ENCODE measurements at places on chromosomes 3 and 15.
A peak's percentile ranks its signal among the peaks of the same experiment; 100 is the strongest.

DNA sequence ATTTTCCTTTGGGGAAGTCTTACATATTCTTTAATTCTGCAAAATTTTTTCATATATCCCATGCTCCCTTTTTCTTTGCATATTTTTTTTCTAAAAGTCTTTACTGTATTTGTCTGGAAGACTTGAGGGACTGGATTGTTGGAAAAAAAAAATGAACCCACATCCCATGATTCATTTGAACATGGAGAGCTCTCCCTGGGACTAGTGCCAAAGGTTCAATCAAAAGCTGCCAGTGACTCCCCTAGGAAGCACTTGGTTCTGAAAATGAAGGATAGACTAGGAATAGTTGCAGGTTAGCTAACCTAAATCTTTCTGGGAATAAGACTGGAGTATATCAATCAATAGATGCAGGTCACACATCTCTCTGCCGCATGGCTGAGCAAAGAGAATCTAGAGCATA is 16.4 kb upstream of the BNC1 start:
- DNase-seq: peak; percentile 87

GRCh38 chr3:13440204-13440817 is 20.2 kb upstream of the NUP210 start:
- DNase-seq: peak; percentile 45

DNA sequence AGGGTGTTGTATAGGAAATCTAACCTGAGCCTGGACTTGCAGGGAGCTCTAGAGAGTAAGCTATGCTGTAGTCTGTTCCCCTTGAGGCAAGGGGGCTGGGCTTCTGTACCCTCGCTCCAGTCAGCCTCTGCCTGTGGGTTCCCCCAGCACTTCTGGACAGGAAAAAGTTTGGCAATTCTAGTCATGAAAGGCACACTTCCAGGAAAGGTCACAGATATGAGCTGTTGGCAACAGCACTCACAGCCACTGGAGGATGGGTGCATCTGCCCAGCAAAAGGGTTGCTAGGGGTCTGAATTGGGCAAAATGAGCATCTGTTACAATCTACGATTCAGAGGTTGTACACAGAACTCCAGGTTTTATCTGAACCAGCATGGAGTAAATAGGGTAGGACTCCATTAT is 281.2 kb downstream of the ERC2 start:
- DNase-seq: no peak

DNA sequence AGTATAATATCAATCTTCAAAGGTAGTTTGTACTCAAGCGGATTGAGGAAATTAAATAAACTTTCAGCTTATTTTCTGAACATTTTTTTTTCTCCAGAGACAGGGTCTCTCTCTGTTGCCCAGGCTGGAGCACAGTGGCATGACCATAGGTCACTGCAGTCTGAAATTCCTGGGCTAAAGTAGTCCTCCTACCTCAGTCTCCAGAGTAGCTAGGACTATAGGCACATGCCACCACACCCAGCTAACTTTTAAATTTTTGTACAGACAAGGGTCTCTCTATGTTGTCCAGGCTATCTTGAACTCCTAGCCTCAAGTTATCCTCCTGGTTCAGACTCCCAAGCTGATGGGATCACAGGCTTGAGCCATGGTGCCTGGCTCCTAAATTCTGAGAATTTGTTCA is 97.1 kb downstream of the FAIM start:
- no peak for DNase-seq

GRCh38 chr3:154089421-154090420 is 31.5 kb upstream of the ARHGEF26 start:
- peak; percentile 83 for DNase-seq

DNA sequence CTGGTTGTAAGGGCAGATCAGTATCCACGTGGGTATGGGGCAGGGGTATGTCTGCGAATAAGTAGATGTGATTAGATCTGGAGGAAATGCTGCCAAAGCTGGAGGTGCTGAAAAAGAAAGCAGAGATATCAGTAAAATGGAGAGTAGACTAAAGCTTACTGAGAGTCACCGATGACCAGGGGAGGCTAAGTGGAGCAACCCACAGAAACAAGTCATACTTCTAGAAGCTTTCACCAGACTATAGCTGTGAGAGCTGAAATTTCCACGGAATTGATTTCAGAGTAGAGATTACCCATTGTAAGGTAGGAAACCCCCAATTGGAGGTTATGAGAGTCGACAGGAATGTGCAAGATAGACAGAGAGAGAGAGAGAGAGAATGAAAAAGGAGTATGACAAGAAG is 27.5 kb downstream of the ONECUT1 start:
- DNase-seq: no peak

DNA sequence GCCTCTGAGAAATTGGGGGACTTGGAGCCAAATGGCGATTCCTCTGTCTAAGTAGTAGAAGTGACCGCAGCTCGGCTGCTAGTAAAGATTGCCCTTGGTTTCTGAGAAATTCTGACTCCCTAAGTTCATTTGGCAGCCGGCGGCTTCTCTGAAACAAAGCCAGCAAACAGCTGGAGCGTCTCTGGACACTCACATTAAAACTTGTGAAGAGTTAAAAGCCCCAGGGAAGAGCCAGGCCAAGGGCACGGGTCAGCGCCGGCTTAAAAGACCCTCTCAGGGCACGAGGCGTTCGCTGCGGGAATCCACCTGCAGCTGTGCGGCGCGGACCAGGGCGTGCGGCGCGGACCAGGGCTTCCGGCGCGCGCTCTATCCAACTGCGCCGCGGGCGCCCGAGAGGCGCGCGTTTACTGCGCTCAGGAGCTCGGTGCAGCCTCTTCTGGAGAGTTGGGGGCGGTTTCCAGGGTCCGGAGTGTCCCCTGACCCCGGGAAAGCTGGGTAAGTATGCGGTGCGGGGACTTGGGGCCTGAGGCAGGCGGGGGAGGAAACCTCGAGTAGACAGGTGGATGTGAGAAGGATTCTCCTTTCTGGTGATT is at the start of gene COL6A5:
Gene COL6A5, plus strand, starts transcription at position 186 of the 593 bp plus-strand sequence. CDS start 27,967 bp downstream, outside the sequence.
- no peak for DNase-seq

GRCh38 chr3:184133840-184134745 is 1.1 kb upstream of the EIF2B5 start:
- peak; percentile 88 for DNase-seq

- DNase-seq: no peak
Observed at GRCh38 chr15:97092656-97093055, 762.2 kb downstream of the NR2F2 start.

DNA sequence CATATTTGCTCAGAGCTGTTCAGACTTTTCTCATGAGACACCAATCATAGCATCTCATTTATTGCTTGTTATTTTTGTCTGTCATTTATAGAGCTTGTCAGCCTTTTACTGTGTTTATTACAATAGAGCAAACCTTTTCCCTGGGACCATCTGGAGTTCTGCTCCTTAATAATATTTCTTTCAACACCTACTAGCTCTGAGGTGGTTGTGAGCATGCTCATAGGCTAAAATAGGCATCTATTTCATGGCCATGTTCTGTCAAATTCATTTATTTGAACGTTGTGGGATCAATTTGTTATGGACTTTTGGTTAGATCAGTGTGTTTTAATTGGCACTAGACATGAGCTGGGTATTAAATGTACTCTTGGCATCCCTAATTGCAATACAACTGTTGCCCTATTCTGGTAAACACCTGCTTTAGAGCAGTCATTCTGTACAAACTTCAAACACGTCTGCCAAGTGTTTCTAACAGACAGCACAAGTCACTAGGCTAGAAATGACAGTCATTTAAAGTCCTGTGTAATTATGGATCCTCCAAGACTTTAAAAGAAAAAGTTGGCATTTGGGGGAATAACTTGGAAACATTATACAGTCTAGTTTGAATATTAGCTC is 766.3 kb downstream of the ZNF385D start:
- no peak for DNase-seq

GRCh38 chr3:140453750-140454149 is 224.1 kb upstream of the TRIM42 start:
- DNase-seq: no peak

- no peak for DNase-seq
Observed at GRCh38 chr15:92095693-92096092, 242.2 kb downstream of the SLCO3A1 start.

GRCh38 chr3:97278506-97278905 is 464.1 kb downstream of the EPHA6 start:
- DNase-seq: no peak

DNA sequence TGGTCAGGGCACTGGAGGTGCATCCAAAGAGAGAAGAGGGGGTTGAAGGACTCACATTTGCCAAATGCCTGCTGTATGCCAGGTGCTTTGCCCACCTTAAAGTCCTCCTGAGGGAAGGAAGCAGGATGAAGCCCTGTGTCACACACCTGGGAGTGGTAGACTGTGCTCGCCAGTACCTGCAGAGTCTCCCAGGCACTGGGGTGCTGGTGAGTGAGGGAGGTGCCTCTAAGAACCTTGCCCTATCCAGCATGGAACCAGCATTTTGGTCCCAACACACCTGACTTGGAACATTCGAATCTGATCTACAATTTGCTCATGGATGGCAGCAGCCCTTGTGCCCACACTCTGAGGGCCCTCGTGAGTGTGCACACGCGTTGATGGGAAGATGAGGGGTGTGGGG is 76.7 kb downstream of the SEC22A start:
- DNase-seq: no peak

GRCh38 chr3:107430996-107431245 is 53.7 kb downstream of the CCDC54 start:
- no peak for DNase-seq

- DNase-seq: no peak
Observed at GRCh38 chr15:43930556-43930955, 103.8 kb downstream of the WDR76 start.

- peak; percentile 52 for DNase-seq
Observed at GRCh38 chr3:67593761-67594234, 60.6 kb downstream of the SUCLG2 start.

- no peak for DNase-seq
Observed at GRCh38 chr3:170852324-170852723, 17.7 kb downstream of the RPL22L1 start.

DNA sequence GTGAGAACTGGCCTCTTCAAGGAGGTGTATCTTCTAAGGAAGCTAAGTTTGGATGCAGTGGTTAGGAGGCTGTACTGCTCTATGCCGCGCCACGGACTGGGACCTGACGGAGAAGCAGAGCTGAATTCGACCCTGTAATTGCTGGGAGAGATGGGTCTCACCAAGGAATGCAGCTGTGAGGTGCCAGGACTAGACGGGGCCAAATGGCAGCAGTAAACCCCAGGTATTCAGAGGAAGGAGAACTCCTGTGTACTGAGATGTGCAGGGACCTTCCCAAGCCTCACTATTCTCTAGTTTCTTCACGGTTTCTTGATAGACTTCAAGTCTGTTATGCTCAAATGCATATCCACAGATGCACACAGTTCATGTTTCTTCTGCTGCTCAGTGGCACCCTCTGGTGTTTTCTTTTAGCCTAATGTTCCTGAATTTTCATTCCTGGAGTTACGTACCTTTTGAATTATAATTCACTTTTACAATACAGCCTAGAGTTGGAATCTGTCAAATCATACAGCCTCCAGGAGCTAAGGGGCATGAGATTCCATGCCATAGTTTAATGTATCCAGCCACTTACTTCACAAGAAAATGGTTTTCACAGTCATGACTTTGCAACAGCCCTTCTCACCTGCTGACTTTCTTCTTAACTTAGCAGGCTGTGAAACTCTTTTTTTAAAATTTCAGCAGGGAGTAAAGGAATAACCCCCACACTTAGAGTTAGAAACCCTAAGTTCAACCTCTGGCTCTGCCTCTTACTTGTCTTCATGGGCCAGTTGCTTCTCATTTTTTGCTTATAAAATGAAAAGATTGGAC is 61.8 kb downstream of the GLDN start:
- peak; percentile 48 for DNase-seq

DNA sequence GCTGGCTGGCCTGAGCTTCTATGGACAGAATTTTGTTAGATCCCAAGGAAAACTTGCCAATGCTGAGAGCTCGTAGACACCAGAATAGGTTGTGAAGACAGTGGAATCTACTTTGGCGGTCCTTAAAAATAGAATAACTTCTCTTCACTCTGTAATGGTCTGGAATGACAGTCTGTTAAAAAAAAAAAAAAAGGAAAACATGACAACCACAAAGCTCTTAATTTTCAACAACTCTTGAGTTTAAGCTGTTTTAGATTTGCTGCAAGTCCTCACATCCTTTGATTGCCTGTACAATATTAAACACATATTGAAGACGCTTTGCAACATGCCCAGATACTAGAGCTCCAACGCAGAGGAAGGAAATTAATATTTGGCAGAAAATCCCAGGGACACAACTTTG is 122.8 kb upstream of the GALNT15 start:
- no peak for DNase-seq
